ENCODE measurements at places on chromosomes 13 and 19.

DNA sequence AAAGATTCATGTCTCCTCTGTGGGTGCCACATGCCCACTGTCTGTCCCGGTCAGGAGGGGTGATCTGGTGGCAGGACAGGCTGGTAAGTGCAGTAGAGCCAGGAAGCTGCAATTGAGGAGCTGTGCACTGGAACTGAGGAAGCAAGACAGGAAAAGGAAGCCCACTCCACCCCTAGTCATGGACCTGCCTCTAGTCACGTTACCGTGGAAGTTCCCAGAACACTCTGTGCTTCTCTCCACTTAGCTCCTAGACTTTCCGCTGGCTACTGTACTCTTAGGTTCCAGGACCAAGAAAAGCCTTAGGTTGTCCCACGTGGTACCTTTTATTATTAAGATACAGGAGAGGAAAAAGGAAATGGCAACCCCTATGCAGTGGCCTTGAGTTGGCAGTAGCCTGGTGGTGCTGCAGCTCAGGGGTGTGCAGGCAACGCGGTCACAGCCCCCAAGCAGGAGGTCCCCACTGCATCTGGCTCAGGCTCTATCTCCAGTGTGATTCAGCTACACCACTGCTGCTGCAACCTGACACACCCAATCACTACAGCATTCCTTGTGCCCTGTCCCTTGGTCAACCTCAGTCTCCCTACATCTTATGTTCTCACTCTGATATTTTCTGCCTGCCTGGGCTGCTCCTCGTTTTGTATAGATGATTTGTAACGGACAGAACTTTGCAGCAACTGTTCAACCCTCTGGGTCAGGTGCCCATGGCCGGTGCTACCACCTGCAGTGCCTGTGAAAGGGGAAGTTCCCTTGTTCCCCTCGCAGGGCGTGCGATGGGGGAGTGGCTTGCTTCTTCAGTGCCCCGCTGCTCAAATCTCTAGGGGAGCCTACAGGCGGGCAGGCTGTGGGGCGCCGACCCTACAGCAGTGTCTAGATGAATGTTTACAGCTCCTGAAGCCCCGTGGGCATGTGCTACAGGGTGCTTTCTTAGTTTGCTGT lies 24.4 kb upstream of the GPR12 start:
- no peak for DNase-seq

GRCh38 chr19:4538601-4538954 lies 1.3 kb downstream of the LRG1 start:
- DNase-seq = no peak

GRCh38 chr13:60318186-60318585 lies 78.8 kb upstream of the TDRD3 start:
- DNase-seq = no peak

DNA sequence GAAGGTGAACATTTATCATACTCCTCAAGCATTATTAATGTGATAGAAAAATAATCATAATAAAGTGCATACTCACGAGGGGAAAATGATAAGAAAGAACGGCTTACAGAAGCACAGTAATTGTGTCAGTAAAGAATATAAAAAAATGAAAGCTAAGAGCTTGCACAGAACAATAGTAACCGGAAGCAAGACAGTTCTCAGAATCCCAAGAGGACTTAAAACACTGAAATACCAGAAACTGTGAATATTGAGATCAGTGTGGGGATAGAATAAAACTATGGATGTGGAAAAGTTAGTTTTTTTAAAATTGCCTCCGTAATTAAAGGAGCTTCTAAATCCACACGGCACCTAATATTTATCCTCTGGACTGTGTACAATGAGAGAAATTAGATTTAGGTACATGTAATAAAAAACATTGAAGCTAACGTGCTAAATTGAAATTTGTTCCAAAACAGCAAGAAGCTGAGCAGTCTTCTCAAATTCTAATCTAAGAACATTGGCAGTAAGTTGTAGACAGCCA lies 482.7 kb downstream of the SLITRK6 start:
- DNase-seq = no peak

GRCh38 chr13:20782116-20782708 lies 8.5 kb upstream of the EEF1AKMT1 start:
- no peak for DNase-seq
